ENCODE measurements at places on chromosomes 16 and 17.

- no peak overlapping the region for H3K4me3 ChIP-seq
- no peaks in the 10 kb centered on the region for H3K4me1 ChIP-seq
- no peaks in the 10 kb centered on the region for H3K27me3 ChIP-seq
- peaks cover 49% of the 10 kb centered on the region for H3K36me3 ChIP-seq
Measured at GRCh38 chr16:4709481-4709880, 16.1 kb downstream of the NUDT16L1 start.

GRCh38 chr16:81808933-81809480 lies 29.9 kb downstream of the PLCG2 start:
- no peaks in the 10 kb centered on the region for H3K4me1 ChIP-seq
- no peaks in the 10 kb centered on the region for H3K27me3 ChIP-seq
- H3K4me3 ChIP-seq = no peak overlapping the region
- DNase-seq = no peak
- no peaks in the 10 kb centered on the region for H3K36me3 ChIP-seq

DNA sequence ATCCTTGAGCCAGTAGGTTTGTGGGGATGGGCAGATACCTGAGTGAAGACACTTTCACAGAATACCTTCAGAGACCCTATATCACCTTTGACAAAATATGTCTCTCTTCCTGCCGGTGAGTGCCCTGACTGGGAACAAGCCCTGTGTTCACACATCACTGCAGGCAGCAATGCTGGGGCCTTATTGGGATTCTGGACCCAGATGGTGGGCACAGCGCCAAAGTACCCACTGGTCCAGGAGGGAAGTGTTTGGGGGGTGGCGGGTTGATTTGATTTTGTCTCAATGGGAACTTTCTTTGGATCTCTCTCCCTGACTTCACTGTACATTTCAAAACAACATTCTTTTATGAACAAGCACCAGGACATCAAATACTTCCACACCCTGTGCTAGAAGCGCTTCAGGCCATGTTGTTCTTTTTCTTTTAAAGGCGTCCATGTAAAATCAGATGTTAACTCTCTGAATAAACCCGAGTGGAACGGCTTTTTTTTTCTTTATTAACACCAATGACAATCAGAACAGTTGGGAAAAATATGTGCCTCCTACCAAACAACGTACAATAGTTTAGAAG lies 62.4 kb upstream of the AKTIP start:
- no peaks in the 10 kb centered on the region for H3K36me3 ChIP-seq
- H3K27ac ChIP-seq = no peak overlapping the region
- no peaks in the 10 kb centered on the region for H3K27me3 ChIP-seq
- no peaks in the 10 kb centered on the region for H3K4me1 ChIP-seq
- DNase-seq = no peak

GRCh38 chr16:49900875-49901274 lies 45.0 kb upstream of the ZNF423 start:
- H3K36me3 ChIP-seq = no peaks in the 10 kb centered on the region
- no peaks in the 10 kb centered on the region for H3K27me3 ChIP-seq
- DNase-seq = no peak
- H3K4me1 ChIP-seq = no peaks in the 10 kb centered on the region
- H3K4me3 ChIP-seq = no peak overlapping the region
- no peak overlapping the region for H3K27ac ChIP-seq

- H3K4me3 ChIP-seq = no peak overlapping the region
- DNase-seq = no peak
- H3K4me1 ChIP-seq = no peaks in the 10 kb centered on the region
- H3K27ac ChIP-seq = no peak overlapping the region
- peaks cover 26% of the 10 kb centered on the region for H3K36me3 ChIP-seq
- no peaks in the 10 kb centered on the region for H3K27me3 ChIP-seq
Measured at GRCh38 chr17:15516150-15516549, 47.1 kb downstream of the TVP23C start.

DNA sequence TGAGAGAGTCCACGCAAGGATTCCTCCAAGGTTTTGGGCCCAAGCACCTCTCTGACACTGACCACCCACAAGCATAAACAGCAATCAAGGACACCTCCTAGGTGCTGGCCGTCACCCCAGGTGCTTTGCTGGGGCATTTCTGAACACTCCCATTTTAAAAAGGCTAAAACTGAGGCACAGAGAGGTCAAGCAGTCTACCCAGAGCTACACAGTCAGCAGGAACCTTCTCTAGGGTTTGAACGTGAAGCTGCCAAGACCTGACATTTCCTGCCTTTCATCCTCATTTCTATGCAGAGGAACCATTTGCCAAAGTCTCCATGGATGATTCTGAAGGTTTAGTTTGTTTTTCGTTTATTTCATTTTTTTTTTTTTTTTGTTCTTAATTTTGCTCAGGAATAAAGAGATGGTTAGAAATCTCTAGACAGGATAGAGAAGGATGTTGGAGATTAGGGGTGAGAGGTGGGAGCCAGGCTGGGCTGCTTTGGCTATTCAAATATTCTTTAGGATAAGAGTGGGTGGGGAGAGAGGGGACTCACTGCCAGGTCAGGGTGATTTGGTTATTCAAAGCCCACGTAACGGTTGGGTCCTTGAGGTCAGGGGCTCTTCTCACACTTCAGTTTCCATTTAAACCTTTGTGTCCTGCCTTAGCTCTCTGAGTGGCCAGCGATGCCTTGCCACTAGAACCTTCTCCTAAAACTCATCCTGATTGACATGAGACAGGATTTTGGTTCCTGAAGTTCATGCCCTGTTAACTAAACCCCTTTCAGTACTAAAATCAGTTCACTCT lies 6.2 kb downstream of the PLCG2 start:
- no peaks in the 10 kb centered on the region for H3K36me3 ChIP-seq
- H3K4me1 ChIP-seq = no peaks in the 10 kb centered on the region
- H3K4me3 ChIP-seq = no peak overlapping the region
- H3K27ac ChIP-seq = no peak overlapping the region
- H3K27me3 ChIP-seq = peaks cover 4% of the 10 kb centered on the region
- no peak for DNase-seq
